ENCODE measurements at places on chromosomes 7 and 10. TPM values are rescaled to one million over a fixed set of nuclear protein-coding genes. Genes with fewer than 3 reads are reported as not detected.
A peak's percentile ranks its signal among the peaks of the same experiment; 100 is the strongest.

Gene DGKB
- 0.88 TPM for total RNA-seq

Gene FKBP6
- not detected for total RNA-seq

DNA sequence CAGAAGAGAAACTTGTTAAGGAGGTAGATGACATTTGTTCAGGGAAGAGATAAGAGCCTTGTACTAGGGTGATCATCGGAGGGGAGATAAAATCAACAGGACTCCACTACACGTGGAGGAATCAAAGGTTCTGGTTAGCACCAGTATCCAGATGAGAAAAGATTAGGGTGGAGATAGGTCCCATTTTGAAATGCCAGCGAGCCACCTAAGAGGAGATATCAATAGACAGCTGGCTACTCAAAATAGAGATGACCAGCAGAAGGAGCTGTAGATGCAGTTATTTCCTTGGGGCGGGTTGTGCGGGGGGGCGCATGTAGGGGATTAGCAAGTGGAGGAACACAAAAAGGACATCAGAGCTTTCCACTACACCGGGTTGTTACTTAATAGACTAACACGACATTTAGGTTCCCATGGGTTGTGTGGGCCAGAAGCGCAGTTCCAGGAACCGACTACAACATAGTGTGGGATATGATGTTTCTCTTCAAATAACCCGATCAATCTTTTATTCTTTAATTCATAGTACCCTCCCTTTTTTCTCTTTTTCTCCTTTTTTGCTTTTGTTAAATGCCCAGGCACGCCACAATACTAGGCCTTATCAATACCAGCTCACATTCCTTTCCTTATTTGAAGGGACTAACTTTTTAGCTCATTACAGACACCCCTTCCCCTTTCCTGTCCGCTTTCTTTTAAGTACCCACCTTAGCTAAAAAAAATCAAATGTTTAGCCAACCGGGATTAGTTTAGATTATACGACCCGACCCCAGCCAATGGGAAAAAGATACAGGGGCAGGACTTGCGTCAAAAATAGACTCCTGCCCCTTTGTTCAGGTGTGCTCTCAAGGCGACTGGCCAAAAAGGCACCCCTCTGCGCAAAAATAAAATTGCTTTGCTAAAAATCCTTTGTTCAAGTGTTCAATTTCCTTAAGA, 2.0 kb upstream of the KIF11 start:
- peaks cover 19% of the 10 kb centered on the region for H3K4me1 ChIP-seq
- H3K27me3 ChIP-seq: no peaks in the 10 kb centered on the region
- peak; percentile 59 for DNase-seq
- no peaks in the 10 kb centered on the region for H3K36me3 ChIP-seq
- peak overlapping the region; percentile 87 for H3K27ac ChIP-seq

DNA sequence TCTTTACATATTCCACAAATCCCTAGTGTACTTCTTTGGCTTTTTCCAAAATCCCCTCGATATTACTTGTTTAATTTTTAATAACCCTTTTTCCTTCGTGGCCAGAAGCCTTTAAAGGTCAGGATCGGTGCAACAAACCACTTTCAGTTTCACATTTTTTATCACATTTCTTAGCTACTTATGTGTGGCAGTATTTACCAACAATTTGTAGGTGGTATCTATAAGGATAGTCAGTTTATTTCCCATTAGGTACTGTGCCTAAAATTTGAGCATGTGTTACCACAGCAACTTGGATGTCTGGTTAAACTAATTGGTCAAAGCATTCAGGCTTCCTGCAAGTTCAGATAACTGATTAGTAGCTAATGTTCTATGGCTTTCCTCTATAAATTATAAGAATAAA, 104.9 kb downstream of the CDK14 start:
- no peaks in the 10 kb centered on the region for H3K36me3 ChIP-seq
- H3K4me3 ChIP-seq: peak overlapping the region; percentile 62
- peak overlapping the region; percentile 6 for H3K27ac ChIP-seq
- H3K27me3 ChIP-seq: no peaks in the 10 kb centered on the region
- DNase-seq: no peak

GRCh38 chr7:110418659-110419280, 672.2 kb upstream of the LRRN3 start:
- H3K4me1 ChIP-seq: no peaks in the 10 kb centered on the region
- H3K4me3 ChIP-seq: no peak overlapping the region
- no peak overlapping the region for H3K27ac ChIP-seq
- DNase-seq: no peak
- H3K36me3 ChIP-seq: no peaks in the 10 kb centered on the region

DNA sequence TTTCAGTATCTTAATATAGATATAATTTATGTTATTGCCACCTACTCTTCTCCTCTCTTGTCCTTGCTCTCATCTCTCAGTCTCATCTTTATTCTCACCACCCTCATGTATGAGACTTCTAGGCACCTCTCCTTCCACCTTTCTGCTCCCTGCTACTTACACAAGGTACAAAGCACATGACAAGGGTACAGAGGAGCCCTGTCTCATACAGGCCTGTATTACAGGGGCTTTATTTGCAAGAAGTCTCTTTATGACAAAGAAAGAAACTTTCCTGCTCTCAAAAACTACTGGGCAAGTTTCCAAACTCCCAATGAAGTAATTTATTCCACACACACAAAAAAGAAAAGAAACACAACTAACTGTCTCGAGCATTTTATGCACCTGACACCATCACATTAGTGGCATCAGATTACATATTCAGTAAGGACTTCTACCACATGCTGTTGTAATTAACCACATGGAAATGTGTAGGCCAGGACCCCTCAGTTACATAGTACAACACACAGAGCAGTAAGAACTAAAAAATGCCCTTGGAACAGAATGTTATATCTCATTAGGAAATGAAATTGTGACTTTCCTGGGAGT, 253.1 kb downstream of the FZD1 start:
- no peak overlapping the region for H3K4me3 ChIP-seq
- peaks cover 17% of the 10 kb centered on the region for H3K4me1 ChIP-seq
- no peaks in the 10 kb centered on the region for H3K27me3 ChIP-seq

GRCh38 chr10:19944911-19945663, 128.9 kb downstream of the PLXDC2 start:
- H3K27ac ChIP-seq: no peak overlapping the region
- H3K4me1 ChIP-seq: no peaks in the 10 kb centered on the region
- no peak for DNase-seq
- H3K27me3 ChIP-seq: no peaks in the 10 kb centered on the region
- H3K36me3 ChIP-seq: no peaks in the 10 kb centered on the region
